ENCODE measurements at places on chromosomes 2 and 18. TPM values are rescaled to one million over a fixed set of nuclear protein-coding genes. Genes with fewer than 3 reads are reported as not detected.

GRCh38 chr2:19900931-19901441 is 797 bp downstream of the TTC32 start:
- no peak for DNase-seq

DNA sequence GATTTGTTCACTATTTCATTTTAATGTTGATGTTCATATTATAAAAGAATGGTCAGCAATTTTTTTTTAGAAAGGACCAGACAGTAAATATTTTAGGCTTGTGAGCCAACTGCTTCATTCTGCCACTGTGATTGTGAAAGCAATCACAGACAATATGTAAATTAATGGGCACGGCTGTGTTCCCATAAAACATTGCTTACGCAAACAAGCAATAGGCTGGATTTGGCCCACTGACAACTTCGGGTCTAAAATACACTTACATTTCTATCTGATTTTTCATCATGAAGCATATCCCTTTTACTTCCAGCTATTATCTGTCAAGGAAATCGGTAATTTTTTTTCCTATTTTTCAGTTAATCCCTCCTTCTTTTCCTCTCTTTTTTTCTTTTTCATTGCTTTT is 182.2 kb upstream of the CDH2 start:
- DNase-seq, result no peak

DNA sequence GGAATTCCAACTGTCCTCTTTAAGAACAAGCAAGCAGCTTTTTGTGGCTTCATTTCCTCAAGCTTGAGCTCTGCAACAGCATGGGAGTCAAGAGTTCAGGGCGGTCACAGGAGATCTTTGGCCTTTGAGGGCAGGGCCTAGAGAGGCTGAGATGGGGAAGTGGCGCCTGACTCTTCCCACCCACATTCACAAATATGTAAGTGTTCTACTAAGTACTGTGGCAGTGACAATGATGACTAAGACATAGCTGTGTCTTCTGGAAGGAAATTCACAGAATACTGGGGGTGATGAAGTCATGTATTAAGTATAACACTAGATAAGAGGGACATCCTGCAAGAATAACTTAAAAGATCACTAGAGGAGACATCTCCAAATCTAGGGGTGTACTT is 15.0 kb downstream of the RND3 start:
- no peak for DNase-seq

- no peak for DNase-seq
These were observed 318.3 kb upstream of the KLHL29 start for GRCh38 chr2:23066686-23067085.

DNA sequence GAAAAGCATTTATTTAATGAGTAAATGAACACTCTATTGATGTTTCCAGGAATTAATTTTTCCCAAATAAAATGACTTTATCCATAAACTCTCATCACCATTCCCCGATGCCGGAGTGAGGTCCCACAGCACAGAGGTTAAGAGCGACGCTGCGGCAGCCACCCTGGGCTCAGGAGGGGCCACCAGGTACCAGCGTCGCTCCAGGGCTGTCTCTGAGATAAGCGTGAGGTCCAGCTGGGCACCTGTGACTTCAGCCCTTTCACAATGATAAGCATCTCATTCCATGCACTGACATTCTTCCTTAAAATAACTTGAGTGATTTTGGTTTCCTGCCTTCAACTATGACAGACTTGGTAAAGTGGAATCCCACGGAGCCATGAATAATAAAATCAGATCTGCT is 182.1 kb downstream of the TWIST2 start:
- no peak for DNase-seq

The CAB39 gene
- 79.7 TPM for total RNA-seq

DNA sequence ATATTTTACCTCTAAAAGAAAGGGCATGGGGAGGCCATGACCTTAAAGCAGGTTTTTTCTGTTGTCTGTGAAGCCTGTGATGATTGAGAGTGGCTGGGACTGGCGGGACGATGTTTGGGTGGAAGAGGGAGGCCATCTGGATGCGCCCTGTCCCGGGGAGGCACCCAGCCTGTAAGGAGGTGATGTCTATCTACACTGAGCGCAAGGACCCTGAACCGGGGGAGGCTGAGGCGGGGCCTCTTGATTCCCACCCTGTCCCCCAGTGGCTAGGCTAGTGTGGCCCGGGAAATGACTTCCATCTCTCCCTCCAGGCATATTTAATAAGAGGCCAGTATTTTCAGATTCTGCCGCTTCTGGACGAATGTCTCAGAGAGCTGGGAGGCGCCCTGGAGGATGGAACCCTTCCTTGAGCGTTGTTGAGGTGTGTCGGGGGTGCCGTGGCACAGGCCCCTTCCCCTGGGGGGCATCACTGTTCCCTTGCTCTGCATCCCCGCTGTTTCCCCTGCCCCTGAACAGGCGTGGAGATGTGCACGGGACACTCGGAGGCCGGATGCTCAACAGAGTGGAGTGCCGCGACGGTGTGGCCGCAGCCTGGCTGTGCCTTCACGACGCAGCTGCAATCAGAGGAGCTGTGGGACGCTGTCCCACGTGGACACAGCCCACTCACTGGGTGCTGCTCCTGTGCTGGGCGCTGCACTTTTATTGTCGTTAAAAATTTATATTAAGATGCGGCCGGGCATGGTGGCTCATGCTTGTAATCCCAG is 185.4 kb downstream of the LDLRAD4 start:
- DNase-seq, result no peak

DNA sequence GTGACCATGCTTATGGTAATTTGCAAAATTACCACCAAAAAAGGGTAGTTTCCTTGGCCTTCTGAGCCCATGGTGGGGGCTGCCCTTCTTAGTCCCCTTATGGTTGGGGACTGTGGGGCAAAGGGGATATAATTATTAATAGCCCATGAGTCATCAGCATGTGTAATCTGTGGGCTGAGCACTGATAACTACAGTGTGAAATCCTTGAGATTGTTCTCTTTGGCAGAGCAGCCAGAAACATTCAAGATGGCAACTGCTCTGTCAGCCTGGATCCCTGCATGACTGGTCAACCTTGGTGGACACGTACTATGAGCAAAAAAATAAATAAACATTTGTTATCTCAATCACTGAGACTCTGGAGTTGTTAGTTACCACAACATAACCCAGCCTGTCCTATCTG is 61.3 kb downstream of the MGAT4A start:
- DNase-seq, result no peak

DNA sequence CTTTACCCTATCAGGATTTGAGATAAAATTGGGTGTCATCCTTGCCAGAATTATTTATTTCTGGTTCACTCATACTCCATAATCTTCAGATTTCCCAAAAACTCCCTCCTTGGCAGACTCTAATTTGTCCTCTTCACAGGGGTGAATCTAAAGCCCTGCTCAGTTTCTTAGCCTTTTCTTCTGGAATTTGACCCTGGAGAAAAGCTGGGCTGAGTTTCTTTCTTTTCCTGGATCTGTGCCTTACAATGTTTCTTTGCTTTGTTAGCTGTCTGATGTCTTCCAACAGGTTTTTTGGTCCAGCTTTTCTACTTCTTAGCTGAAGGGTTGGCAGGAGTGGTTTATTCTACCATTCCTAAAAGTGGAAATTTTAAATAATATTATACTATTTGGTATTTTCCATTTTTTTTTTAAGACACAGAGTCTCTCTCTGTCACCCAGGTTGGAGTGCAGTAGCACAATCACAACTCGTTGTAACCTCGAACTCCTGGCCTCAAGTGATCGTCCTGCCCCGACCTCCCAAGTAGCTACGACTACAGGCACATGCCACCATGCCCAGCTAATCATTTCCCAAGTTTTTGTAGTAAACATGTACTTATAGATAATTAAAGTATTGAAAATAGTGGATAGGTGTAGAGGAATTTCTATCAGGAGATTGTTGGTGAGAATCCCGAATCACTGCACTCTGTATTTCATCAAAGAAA is 138.4 kb upstream of the TWIST2 start:
- DNase-seq, result no peak

The PROM2 gene
- 89.5 TPM for total RNA-seq

GRCh38 chr2:200748779-200749178 is 62.9 kb upstream of the BZW1 start:
- no peak for DNase-seq

The SERPINB12 gene
- 13.2 TPM for total RNA-seq

The IL36RN gene
- 90.7 TPM for total RNA-seq

- no peak for DNase-seq
These were observed 158.2 kb upstream of the SALL3 start for GRCh38 chr18:78821396-78821795.

- DNase-seq, result no peak
These were observed 170.7 kb downstream of the TTC32 start for GRCh38 chr2:19731037-19731436.

DNA sequence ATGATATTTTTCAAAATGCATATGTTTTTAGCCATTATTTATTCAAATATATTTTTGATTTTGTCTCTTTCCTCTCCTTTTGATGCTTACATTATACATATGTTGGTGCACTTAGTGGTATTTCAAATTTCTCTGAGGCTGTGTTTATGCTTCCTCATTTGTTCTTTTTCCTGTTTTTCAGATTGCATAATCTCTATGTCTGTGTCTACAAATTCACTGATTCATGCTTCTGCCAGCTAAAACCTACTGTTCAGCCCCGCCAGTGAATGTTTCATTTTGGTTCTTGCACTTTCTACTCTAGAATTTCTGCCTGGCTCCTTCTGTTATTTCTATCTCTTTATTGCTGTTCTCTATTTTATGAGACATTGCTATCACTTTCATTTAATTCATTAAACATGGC is 951.7 kb upstream of the CNTNAP5 start:
- DNase-seq, result no peak

The LHCGR gene
- total RNA-seq, result 0.76 TPM

The LDLRAD4 gene
- total RNA-seq, result 1.3 TPM

- DNase-seq, result no peak
These were observed 932.9 kb downstream of the TDRD15 start for GRCh38 chr2:22056621-22057132.

The RMC1 gene
- 19.1 TPM for total RNA-seq

The CRYBA2 gene
- not detected for total RNA-seq

DNA sequence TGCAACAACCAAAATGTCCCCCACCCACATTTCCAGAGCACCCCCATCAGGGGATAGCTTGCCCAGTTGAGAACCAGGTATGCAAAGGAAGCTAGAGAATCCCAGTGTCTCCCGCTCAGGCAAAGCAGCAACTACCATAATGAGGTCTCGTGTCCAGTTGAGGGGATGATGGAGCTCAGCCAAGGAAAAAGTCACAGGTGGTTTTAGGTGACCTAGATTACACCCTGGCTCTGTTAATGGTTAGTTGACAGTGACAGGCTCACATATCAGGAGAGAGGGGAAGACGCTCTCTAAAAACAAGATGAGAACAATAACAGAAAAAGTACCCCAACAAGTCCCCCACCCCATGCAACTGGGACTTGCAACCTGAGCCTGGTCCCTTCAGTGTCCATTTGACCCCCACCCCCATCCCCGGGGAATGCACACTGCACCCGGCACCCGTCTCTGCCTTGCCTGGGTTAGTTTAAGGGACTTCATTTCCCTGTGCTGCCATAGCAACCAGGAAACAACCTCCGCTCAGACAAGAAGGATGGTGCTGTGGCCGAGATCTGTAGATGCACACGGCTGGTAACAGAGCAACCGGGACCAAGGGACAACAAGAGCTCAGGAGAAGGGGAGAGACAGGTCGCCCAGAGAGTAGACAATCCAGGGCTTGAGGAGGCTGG is at the start of gene KIAA2012:
KIAA2012 (plus strand) TSS at position 519 of the 665 bp plus-strand sequence. CDS start 373 bp downstream, outside the sequence.
- no peak for DNase-seq

DNA sequence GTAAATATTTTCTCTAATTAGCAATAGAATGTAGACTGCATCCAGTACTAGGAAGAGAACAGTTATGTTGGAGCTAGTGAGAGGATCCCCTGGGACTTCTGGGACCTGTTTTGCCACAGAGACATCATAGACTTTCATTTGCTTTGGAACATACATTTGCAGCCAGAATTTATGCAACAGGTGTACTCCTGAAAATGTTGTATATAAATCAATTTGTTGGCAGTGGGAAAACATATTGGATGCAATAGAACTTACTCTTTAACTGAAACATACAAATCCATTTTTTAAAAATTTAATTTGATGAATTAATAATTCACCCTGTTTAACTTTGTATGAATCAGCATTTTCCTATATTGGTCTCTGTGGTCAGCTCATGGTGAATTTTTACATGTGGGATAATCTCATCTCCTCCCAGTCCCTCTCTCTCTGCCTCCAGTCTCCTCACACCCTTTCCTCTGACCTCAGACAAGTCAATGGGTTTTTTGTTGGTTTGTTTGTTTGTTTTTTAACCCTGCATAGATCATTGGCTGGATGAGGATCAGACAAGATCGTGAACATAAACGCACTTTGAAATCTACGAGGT is 263.0 kb downstream of the LPIN1 start:
- no peak for DNase-seq

GRCh38 chr2:11754700-11755015 is 8.2 kb downstream of the LPIN1 start:
- no peak for DNase-seq

The GIGYF2 gene
- 48.7 TPM for total RNA-seq

- DNase-seq, result no peak
These were observed 70.0 kb upstream of the KCNH7 start for GRCh38 chr2:162908567-162908966.

DNA sequence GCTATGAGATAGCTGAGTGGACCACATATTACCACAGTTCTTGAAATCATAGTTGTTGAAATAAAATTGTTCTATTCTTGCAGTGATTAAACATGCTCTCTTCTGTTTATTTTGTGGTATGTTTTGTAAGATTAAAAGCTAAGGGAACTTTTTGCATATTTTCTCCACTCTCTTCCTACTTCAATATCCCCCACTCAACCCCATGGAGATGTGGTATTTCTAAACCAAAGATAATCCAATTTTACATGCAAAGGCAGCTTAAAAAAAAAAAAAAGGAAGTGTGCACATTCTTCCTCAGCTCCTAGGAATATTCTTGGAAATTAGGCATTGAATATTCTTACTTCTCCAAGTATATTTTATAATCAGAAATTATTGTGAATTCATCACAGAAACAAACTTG is 15.0 kb upstream of the PAX3 start:
- no peak for DNase-seq

The AOX1 gene
- total RNA-seq, result 3.2 TPM

DNA sequence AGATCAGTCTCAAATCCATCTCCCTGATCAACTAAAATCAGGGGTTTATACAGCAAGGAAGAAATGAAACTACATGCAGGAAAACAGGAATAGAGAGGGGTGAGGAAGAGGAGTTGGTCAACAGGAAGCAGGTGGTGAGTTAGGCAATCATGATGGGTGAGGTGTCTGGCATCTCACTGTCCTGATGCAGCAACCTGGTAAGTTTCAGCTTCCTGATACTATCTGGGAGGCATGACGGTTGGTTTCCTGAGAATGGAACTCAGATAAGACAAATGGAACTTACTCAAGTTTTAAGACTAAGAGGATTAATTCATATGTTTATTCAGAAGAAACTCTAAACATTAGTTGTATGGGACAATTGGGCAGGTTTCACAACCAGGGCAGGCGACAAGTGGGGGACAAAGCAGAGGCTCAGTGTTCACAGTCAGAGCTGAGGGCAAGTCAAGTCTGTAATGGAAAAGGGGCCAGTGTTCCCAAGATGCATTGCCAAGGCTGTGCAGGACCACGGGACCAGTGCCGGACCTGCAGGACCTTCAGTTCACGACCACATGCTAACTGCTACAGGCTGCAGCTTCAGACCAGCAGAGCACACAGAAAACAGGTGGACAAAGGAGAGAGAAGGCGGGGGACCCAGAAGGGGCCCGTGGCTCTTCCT is 17.7 kb upstream of the GALM start:
- no peak for DNase-seq

GRCh38 chr2:17804358-17804757 is 11.9 kb upstream of the MSGN1 start:
- no peak for DNase-seq

- no peak for DNase-seq
These were observed 26.5 kb upstream of the L3MBTL4 start for GRCh38 chr18:6441200-6441599.

GRCh38 chr2:144476682-144477081 is 43.2 kb downstream of the ZEB2 start:
- DNase-seq, result no peak

The CENPA gene
- total RNA-seq, result 3.4 TPM

The SCYGR4 gene
- not detected for total RNA-seq

Data from esophagus squamous epithelium (tissue), 5 donors.